ENCODE measurements at places on chromosomes 5 and 9.

DNA sequence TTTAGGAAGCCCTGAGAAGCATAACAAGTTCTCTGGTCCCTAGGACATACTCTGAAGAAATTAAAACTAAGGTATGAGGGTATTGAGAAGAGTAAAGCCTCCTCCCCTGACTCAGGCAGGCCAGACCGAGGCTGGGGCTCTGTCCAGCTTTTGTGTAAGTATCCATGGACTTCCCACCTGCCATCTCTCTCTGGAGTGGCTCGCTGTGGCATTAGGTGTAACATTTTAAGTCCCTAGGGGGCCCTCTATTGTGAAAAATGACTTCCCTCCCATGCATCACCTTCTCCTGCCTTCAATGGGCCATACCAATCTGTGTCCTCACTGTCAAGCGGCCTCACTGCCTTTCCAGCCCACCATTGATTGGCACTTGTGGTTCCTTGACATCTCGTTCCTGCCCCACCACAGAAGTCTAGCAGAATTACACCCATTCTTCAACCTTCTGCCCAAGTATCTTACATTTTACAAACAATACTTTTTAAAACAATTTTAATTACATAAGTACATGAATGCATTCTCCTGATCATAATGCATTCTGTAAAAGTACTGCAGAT is 205.5 kb downstream of the SLIT3 start:
- DNase-seq = no peak

DNA sequence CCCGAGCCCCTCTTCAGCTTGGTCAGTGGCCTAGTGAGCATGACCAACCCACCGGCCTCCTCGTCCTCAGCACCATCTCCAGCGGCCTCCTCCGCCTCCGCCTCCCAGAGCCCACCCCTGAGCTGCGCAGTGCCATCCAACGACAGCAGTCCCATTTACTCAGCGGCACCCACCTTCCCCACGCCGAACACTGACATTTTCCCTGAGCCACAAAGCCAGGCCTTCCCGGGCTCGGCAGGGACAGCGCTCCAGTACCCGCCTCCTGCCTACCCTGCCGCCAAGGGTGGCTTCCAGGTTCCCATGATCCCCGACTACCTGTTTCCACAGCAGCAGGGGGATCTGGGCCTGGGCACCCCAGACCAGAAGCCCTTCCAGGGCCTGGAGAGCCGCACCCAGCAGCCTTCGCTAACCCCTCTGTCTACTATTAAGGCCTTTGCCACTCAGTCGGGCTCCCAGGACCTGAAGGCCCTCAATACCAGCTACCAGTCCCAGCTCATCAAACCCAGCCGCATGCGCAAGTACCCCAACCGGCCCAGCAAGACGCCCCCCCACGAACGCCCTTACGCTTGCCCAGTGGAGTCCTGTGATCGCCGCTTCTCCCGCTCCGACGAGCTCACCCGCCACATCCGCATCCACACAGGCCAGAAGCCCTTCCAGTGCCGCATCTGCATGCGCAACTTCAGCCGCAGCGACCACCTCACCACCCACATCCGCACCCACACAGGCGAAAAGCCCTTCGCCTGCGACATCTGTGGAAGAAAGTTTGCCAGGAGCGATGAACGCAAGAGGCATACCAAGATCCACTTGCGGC is 1.8 kb downstream of the EGR1 start:
- peak; percentile 63 for DNase-seq

DNA sequence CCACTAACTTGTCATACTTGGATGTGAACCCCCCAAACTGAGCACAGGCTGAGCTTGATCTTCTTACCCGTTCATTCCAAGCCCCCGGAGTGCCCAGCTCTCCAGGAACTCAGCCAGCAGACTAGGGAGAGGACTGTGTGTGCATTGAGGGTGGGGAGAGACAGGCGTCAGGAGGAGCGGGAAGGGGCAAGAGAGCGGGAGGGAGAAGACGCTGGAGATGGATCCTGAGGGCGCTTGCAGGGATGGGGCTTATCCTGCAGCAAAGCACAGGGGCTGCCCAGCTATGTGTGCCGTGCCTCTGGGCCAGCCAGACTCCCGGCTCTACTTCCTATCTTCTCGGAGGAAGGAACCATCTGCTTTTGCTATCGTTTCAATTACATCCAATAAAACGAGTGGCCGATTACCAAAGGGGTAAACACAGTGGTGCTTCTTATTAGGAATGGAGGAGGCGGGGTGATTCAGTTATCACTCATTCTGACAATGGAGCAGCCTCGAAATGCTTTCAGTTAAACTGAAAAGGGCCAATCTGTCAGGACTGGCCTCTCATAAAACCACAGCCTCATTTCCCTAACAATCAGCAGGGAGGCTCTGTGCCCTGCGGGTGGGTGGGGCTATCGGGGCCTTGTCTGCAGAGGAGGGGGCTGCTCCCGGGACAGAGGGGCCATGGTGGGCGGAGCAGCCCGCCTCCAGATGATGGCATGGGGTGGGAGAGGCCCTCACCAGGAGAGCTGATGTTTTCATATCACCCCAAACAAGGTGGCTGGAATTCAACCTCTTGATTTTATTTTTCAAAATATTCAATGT is 168.2 kb downstream of the DAB2IP start:
- no peak for DNase-seq

- no peak for DNase-seq
These were observed 3.6 kb upstream of the NR5A1 start for GRCh38 chr9:124510650-124511425.

- no peak for DNase-seq
These were observed 10.8 kb downstream of the C9orf50 start for GRCh38 chr9:129610213-129610472.

Measured in right atrium auricular region (tissue), 2 donors.